HCEC 1CT (cell line): ENCODE measurements at places on chromosomes 5 and 9.
A peak's percentile ranks its signal among the peaks of the same experiment; 100 is the strongest.

DNA sequence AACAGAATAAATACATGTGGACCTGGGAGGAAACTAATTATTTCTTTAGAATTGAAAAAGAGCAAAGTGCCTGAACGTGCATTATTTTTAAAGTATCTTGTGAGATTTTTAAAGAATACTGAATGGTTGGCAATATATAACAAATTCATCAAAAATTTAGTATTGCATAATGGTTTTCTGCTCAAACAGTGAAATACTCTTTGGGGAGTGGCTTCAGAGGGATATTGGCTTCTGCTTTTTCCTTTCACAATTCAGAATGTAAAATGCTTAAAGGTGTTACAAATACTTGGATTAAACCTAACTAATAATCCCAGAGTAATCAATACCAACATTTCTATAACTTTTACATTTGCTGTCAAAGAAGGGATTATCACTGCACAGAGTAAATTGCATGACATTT, 379.3 kb upstream of the CHD1 start:
- DNase-seq: no peak

DNA sequence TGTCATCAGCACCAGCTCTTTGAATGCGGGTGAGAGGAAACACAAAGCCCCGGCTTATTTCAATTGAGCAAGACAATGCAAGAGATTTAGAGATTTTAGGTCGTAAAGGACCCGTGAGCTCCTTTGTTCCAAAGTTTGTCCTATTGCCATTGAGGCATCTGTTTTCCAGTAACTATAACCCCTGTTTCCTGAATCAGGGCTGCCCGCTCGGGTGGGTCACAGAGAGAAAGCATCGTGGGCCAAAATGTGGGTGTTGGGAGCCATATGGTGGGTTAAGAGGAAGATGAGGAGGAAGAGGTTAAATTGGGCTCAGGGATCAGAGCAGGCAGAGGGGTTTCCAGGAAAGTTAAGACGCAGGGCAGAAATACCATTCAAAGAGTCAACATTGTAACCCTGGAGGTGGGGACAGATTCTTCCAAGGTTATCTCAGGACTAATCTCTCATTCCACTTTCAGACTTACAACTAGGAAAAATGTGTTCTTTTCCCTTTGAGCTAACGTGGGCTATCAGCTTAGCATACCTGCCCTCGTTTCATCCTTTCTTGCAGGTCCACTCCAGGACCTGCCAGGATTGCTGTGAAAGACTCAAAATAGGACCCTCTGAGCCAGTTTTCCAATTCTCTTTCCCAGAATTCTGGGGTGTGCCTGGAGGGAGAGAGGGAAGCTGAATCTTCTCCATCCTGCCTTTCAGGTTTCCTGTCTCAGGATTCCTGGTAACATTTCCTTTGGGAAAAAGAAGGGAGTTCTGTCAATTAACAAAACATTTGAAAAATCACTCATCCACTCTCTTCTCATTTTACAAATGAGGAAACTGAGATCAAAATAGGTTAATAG, 95.5 kb upstream of the TAF11L2 start:
- DNase-seq: no peak

- DNase-seq: peak; percentile 39
Observed at GRCh38 chr5:36079200-36079781, 12.6 kb upstream of the UGT3A2 start.

DNA sequence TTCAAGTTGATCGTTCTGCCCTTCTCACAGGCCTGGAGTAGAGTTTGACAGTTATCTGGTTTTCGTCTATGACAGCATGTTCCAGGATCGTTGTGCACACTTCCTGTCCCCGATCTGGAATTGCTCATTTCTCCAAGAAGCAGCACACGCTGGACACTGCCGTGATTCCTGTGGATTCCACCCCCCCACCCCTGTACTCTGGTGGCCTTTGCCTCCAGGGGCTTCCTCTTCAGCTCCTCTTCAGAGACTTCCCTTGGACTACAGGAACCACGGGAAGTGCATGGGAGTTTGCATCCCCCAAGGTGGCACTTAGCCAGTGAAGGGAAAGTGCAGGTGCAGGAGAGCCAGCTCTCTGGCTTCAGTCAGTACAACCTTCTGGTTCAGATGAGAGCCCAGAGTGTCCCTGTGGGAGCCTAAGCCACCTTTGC, 160.7 kb downstream of the CACNA1B start:
- no peak for DNase-seq

DNA sequence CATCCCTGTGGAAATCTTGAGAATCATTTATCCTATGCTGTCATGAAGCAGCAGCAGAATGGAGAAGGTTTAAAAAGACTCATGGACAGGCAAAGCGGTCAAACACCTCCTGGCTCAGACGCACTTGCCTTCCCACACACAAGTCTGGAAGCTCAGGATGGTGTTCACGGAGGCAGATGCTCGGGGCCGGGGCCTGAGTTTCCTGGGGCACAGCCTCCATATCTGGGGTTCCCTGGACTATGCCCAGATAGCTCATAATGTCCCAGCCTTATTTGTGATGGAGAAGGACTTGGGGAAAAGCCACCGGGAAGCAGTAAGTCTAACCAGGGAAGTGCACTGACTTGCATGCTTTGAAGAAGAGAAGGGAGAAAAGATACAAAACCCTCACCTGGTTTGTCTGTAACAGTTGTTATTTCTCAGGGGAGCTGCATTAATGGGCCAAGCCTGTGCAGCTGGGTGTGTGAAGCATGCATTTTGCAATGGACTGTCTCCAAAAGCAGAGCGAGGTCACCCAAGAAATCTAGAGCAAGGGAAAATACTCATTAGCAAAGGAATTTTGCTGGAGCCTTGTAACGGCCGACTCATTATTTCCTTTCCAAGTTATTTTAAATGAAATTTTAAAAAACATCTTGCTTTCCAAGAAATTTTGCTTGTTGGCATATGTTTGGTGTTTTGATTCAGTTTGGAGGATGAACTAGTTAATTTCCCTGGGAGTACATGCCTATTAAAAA, 3.4 kb downstream of the S1PR3 start:
- DNase-seq: peak; percentile 66

DNA sequence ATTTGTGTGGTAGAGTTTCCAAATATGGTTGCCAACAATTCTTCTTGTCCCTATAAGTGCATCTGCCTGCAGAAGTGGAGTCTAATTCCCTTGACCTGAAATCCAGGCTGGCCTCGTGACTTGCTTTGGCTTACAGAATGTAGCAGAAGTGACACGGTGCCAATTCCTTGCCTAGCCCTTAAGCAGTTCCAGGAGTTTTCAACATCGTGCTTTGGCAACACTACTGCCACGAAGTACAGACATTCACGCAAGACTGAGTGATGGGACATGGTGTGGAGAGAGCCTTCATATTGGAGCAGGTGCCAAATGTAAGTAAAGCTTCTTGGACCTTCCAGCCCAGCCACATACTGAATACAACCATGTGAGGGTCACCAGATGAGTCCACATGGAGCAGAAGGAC, 92.9 kb upstream of the NEK6 start:
- DNase-seq: no peak

GRCh38 chr5:135105105-135105484, 71.1 kb upstream of the PITX1 start:
- no peak for DNase-seq

- DNase-seq: no peak
Observed at GRCh38 chr5:74942622-74943286, 76.6 kb upstream of the FAM169A start.

DNA sequence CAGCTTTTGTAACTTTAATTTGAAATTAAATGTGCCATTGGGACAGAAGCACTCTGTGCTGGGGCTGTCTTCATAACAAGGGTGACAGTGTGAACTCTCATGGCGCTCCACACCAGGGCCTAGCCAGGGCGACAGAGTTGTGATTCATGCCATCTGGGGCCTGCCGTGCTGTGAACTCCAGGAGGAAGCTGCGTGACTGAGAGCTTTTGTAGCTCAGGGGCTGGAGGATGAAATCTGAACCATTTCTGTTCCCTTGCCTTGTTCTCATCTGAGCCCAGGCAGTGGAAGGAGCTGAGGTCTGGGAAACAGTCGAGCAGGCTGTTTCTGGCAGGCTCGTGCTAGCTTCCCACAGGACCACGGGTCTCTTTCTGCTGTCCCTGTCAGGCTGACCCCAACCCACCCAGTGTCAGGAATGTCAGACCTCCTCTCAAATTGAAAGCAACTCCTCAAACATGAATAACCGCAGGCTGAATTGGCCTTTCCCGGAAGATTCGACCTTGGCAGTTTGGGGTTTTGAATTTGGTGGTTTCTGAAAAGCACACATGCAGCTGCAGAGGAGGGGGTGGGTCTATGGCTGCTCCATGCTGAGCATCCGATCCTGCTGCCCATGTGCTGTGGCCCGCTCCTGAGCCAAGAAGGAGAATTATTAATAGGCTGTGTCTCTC, 69.2 kb upstream of the RPS23 start:
- DNase-seq: peak; percentile 9

- DNase-seq: no peak
Observed at GRCh38 chr9:89961616-89962341, 357.0 kb downstream of the GADD45G start.
